Kidney (tissue), 22 donors: ENCODE measurements at places on chromosomes 1 and 21. TPM values are rescaled to one million over a fixed set of nuclear protein-coding genes. Genes with fewer than 3 reads are reported as not detected.

Gene CR1L
- total RNA-seq, result 0.44 TPM

Gene PTGS2
- 2.7 TPM for total RNA-seq

DNA sequence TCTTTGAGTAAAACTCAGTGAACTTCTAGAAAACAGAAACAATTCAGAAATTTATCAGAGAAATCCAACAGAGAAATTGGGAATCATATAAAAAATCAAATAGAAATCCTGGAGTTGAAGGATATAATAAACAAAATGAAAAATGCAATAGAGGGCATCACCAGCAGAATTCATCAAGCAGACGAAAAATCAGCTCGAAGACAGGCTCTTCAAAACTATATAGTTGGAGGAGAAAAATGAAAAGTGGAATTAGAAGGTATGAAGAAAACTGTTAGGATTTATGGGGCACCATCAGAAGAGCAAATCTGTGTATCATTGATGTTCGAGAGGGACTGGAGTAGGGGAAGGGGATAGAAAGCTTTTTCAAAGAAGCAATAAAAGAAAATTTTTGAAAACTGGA is 121.5 kb upstream of the GPR52 start:
- no peak for DNase-seq

DNA sequence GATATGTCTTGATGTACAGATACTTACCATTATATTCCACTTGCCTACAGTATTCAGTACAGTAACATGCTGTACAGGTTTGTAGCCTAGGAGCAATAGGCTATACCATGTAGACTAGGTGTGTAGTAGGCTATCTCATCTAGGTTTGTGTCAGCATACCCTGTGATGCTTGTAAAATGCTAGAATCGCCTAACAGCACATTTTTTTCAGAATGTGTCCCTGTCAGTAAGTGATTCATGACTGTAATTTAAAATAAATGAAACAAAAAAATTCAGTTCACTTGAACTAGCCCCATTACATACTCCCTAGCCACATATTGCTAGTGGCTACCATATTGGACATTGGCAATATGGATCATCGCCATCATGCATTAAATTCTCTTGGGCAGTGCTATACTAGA is 51.3 kb downstream of the CLIC4 start:
- no peak for DNase-seq
